Sciatic nerve (tissue), 2 donors: ENCODE measurements at places on chromosomes 16 and 17. TPM values are rescaled to one million over a fixed set of nuclear protein-coding genes. Genes with fewer than 3 reads are reported as not detected.

- no peak for DNase-seq
These were observed 16.0 kb downstream of the MAP2K6 start for GRCh38 chr17:69430488-69430887.

DNA sequence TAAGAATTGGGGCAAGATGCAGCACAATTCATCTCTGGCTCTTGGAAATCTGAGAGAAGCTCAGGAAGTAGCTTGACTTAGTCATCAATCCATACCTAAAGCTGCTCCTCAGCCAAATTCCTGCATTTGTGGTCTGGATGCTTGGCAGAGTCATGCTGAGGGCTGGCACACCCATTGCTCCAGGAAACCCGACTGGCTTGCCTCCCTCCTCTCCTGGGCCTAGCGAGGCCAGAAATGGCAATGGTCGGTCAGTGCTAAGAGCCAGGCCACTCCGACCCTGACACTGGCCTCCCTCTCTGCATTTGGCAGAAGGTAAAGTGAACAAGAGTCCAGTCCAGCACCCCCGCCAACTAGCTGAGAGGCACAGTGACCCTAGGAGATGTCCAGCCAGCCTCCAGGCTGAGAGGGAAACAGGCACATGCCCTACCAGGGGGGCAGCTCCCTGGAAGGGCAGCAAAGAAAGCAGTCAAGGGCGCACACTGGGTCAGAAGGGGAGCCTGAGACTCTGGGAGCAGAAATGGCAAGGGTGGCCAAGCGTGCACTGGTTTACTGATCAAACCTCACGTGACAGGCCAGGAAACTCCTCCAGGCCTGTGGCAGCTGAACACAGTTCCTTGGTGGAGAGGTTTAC, 10.0 kb downstream of the POLDIP2 start:
- no peak for DNase-seq

The EMP2 gene
- 138 TPM for total RNA-seq

- DNase-seq = no peak
These were observed 42.4 kb downstream of the NXPH3 start for GRCh38 chr17:49618028-49618611.

DNA sequence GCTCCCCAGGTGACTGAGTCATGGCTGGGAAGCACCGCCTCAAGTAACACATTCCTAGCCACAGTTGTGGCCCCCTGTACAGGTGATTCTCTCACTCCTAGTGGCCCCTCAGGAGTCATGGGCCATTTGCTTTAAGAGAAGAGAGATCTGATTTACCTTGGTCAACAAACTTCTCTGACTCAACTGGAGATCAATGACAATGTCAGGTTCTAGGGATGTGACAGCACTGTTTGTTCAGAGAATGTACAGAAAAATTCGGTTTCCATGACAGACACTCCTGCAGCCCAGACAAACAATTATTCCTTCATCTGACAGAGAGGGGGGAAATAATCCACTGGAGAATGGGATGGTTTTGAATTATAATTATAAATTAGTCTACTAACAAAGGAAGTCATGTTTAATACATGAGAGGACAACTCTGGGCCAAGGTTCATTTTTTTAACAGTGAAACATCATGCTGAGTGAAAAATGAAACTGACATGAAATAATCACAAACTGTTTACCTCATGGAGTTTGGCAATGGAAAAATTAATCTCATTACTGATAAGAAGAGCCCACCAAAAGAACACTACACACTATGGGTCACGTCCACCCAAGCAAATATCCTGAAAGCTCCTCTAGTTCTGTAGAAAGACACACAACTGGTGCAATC, 9.7 kb downstream of the ERN1 start:
- DNase-seq = no peak

DNA sequence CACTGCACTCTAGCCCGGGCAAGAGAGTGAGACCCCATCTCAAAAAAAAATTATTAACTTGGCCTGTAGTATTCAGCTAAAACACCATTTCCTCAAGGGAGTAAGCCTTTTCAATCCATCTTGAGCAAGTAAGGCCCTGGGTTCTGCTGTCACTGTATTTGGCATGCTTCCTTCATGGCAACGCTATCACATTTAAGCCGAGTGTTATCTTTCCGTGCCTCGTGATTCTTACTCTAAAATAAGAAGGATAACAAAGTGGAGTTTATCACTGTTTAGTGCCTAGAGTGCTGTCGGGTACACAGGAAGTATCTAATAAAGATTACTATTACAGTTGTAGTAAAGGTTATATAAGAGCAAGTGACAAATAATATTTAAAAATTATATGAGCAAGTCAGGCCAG, 8.8 kb downstream of the VPS53 start:
- no peak for DNase-seq

DNA sequence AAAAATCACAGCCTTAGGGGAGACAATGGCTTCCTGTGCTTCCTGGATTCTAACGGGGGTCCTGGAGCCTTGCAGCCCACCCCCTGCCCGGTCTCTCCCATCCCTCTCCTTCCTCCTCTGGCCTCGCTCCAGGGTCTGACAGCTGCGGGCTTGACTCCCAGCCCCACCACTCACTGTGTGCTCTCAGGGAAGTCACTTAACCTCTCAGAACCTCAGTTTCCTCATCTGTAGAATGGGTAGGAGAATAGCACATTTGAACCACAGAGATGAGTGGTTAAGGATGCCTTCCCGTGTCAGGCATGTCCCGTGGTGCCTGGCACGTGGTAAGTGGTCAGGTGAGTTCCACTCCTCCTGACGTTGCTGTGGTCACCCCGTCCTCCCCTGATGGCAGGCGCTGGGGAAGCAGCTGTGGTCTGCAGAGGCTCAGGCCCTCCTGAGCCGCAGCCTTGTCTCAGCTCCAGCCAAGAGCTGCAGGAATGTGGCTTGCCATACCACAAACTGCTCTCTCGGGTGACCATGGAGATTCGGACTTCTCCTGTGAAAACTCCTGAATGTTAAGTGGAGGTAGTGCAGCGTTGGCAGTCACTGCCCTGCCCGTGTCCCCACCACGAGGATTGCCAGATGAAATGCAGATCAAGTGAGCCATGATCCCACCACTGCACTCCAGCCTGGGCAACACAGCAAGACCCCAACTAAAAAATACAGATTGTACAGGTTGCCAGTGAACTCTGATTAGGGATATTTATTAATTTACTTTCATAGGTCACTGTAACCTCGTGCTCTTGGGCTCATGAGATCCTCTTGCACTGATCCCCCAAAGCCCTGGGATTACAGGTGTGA, 85.7 kb downstream of the NT5M start:
- no peak for DNase-seq

The LHX1 gene
- total RNA-seq = not detected

The PDILT gene
- total RNA-seq = not detected

The RAB26 gene
- total RNA-seq = 0.40 TPM

The GHDC gene
- total RNA-seq = 22.7 TPM

DNA sequence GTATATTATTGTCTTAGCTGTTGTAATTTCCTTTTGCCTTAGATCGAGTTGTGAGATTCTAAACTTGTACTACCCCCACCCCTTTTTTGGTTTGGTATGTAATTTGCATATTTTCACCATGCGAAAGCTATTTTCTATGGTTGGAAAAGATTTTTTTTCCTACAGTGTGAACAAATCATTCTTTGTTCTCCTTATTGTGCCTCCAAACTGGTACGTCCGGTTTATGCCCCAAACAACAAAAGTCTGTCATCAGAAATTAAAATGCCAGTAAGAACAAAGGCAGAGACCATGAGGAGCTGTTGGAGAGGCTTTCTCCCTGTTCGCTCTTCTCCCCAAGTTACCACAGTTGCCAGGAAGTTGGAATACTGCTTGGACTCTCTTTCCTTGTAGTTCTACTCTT, 66.1 kb downstream of the BCAS3 start:
- DNase-seq = no peak

DNA sequence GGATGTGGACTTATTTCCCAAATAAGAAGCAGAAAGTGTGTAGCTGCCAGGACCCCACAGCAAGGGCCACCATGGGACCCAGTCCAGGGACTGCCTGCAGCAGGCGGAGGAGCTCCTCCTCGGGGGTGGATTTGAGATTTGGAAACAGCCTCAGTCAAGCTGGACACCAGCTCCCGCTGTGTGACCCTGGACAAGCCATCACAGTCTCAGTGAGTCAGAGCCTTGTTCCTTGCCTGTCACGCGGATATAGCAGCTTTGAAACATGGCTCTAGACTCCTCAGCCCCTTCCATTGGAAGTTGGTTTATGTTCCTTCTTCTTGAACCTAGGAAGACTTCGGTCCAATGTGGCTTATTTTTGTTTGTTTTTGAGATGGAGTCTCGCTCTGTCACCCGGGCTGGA, 12.5 kb upstream of the DPEP1 start:
- DNase-seq = no peak

GRCh38 chr16:87017371-87018012, 299.7 kb downstream of the C16orf95 start:
- no peak for DNase-seq

The SMTNL2 gene
- 1.6 TPM for total RNA-seq

- no peak for DNase-seq
These were observed 398.5 kb upstream of the DYNLRB2 start for GRCh38 chr16:80142281-80142680.

- no peak for DNase-seq
These were observed 15.7 kb upstream of the NOG start for GRCh38 chr17:56577843-56578204.

DNA sequence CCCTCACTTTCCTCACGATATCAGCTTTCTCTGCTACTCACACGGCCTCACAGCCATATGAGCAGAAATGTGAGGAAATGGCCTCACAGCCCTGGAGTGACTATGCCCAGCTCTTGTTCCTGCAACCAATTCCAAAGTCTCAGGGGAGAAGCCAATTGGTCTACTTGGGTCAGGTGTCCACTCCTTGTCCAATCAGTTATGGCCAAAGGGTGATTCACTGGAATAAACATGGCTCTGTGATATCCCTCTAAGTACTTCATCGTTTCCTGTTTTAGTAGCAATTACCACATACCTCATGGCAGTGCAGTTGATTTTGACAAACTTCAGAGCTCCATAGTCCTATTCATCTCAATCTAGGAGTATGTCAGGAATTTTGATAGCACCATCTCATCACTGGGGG, 195.4 kb downstream of the KATNIP start:
- no peak for DNase-seq

DNA sequence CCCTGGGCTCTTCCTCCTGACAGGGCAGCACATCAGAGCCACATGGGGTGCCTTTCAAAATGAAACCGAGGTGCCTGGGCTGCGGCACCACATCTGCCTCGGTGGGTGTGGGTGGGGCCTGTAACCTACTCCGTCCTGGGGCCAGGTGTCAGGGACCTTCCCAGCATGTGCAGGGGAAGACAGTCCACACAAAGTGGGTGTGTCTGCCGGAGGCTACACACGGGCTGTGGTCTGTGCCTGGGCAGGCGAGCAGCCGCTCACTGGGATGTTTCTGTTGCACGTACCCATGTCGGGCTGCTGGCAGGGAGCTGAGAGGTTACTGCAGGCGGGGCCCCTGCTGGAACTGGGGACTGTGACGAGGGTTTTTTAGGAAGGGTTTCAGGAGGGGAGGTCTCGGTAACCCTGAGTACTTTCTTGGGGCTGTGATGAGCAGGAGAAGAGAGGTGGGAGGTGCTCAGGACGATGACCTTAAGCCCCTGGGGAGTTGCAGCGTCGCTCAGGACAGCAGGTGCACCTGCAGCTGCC, 351.2 kb downstream of the SEC14L1 start:
- peak; percentile 56 for DNase-seq

GRCh38 chr17:33874617-33875060, 380.4 kb upstream of the CCL2 start:
- no peak for DNase-seq

The PLK1 gene
- 2.6 TPM for total RNA-seq

DNA sequence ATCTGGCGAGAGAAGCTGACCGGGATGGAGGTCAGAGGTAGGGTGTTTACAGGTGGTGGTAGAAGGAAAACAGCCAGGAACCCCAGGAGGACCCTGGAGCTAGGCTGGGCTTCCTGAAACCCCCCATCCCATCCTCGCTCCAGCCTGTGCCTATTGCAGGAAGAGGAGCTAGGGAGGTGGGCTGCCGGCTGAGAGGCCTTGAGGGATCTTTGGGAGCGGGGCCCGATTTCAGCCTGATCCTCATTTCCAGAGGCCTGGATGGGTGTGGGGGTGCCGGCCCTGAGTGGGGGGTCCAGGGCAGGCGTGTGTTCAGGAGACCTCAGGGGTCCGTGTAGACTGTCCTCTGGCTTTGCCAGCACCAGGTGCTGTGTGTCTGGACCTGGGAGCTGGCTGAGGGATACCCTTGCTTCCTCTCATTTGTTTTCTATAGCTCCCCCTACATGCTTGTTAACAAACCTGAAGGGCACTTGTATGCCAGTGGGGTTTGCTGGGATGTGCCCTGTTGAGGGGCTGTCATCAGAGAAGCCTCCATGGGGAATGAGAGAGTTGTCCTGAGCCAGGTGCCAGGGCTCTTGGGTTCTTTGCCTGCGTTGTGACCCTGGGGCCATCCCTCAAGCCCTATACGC, 18.9 kb upstream of the RAP1GAP2 start:
- no peak for DNase-seq

DNA sequence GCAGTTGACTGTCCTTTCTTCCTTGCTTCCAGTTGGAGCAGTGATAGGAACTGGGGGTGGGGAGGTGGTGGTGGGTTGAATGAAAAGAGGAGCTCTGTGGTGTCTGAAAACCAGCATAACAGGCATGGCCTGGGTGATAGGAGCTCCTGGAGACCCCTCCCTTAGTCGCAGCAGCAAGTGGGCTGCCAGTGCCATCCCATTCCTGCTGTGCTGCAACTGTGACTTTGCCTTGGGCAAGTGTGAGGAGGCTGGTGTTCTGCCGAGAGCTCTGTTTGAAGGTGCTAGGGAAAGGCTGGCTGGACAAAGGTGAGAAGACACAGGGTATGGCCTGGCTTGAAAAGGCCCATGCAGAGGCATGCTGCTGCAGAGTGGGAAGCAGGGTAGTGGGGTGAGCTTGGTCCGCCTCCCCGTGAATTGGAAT, 2.7 kb upstream of the CDK5R1 start:
- peak; percentile 53 for DNase-seq

The TP53TG3B gene
- not detected for total RNA-seq

The PRAC1 gene
- not detected for total RNA-seq

DNA sequence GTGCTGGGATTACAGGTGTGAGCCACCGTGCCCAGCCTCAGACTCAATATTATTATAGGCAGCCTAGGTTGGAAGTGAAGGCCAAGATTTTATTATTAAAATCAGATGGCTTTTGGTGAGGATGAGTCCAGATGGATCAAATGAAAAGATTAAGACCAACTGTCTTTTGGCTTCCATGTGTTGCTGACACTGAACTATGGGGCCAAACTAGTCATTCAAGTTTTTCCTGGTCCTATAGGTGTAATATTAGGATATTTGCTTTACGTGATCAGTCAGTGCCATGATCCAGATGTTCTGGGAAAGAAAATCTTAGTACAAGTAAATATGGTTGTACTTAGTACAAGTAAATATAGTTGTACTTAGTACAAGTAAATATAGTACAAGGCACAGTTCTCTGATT, 140.6 kb downstream of the MAP2K6 start:
- no peak for DNase-seq

The CCL7 gene
- 1.6 TPM for total RNA-seq

GRCh38 chr17:74758848-74759168, 10.4 kb downstream of the NHERF1 start:
- DNase-seq = no peak

The PYCARD gene
- 20.3 TPM for total RNA-seq
